Large intestine (tissue), 12 donors: ENCODE measurements at places on chromosomes 2 and 18.
A peak's percentile ranks its signal among the peaks of the same experiment; 100 is the strongest.

DNA sequence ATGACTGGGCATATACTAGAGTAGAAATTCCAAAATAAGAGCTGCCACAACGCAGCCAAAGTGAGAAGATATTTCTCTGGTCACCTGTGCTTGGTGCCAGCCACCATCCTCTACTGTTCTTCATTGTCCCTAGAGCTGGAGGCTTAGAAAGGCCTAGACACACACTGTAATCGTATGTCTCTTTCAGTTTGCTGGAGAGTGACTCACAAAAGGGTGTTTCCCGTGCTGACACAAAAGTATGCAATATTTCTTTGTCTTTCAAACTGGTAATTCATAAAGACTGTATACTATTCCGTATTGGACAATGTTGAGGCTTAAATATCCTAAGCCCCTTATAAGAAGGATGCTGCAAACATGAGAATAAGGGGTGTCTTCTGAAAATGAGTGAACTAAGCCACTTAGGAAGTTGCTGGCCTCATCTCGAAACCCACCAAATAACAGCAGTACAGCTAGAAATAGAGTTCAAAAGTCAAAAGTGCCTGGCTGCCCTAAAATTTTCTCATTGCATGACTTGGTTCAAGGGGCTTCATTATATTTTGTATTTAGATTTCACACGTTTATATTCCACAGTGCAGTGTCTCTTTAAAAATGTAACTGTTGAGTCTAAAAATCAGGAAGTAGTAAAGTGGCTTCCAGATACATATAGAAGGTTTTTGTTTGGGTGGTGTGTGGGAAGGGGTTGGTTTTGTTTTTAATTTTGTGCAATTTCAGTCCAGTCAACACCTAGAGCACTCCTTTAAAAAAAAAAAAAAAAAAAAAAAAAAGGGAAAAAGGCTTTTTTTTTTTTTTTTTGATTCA lies 601.1 kb downstream of the ARHGAP15 start:
- no peak for DNase-seq

DNA sequence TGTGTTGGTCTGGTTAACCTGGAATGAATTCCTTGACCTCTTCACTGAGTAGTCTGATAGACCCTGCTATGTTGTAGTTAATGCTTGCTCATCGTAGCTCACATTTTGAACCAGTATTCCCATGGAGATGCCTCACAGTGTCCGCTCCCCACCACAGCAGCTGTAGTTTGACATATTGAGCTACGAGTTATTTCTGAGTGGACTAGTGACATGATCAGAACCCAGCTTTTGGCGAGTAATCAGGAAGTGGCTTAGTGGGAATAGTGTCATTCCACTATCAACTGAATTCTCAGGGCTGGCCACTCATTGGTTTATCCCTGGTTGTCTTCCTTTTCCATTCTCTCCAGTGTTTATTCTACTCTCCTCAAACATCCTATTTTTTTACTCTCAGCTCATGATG lies 102.7 kb downstream of the MYO1B start:
- DNase-seq, result peak; percentile 3

DNA sequence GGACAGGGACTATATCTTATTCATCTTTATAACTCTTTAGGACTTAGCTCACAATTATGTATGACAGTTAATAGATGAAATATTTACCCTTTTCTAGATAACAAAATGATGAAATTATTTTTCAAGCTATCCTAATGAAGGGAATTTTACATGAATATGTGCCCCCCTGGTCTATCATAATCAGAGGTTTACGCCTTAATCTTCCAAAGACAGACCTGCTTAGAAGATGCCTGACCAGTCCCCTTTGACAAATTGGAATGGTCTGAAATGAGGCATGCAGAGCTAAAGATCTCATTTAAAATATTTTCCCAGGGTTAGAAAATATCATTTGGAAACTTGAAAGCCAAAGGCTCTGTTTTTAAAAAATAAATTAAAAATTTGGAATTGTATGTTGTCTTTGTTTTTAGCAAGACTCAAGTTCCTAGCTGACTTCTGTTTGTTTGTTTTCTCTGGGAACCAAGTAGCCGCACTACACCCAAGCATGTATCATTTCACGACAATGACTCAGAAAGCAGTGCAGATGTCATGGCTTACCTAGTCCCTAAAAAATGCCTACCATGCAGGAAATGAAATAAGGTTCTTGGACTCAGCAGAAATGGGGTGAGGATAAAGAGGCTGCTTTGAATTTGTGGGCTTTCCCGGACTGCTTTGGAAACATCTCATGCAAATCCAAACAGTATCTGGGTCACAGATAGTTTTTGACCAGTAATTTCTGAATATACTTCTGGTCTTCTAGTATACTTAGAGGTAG lies 162.1 kb downstream of the ZEB2 start:
- DNase-seq, result no peak

DNA sequence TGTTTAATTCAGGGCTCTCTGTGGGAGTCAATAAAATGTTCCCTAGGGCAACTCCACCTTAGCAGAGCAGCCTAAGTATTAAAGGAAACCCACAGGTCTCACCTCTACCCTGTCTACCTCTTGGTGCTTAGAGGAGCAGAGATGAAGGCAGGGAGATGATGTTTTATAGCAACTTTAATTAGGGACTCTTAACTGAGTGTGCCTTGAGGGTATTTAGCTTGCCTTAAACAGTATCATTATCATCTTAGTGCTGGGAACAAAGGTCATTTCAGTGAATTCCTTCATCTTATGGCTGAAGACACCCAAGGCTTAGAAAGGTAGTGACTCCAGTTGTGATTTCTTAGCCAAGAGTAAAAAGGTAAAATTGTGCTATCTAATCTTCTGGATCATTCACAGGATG lies 26.7 kb downstream of the VIL1 start:
- DNase-seq, result no peak

DNA sequence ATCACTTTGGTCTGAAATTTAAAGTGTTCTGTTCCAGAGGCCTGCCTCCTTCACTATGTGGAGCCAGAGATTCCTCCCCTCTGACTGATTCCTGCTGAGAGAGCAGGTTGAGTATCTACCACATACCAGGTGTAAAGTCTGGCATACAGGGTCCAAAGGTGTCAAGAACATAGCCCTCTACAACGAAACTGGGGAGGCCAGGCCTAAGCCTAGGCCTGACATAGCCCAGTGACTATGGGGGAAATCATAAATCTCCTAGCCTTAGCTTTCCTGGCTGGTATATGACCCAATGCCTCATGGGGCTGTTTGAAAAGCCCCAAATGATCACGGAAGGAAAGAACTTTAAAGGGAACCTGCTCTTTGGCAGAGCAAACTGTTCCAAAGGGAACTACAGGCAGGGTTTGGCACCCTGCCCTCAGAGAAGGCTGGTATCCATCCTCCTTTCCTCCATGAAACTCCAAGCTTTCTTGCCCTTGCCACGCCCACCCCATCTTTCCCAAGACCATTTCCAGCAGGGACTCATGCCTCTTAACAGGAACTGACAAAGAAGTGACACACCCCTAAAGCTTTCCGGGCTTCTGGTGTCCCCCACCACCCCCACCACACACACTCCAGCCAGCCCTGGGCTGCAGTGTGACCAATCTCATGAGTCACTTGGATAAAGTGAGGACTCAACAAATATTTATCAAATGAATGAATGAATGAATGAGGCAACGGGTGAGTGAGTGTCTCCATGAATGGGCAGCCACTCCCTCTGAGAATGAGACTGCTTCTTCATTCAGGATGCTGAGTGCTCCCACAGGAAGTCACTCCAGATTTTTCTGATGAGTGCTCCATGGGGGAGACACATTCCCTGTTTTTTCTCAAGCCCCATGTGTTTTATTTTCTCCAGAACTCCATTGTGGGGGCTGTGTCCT lies 114.5 kb upstream of the STPG4 start:
- peak; percentile 84 for DNase-seq

- no peak for DNase-seq
These were observed 73.1 kb upstream of the TPO start for GRCh38 chr2:1340141-1340512.

- DNase-seq, result no peak
These were observed 1346.2 kb downstream of the SUCLG1 start for GRCh38 chr2:83112858-83113257.
